ENCODE measurements at places on chromosomes 3 and 15.

DNA sequence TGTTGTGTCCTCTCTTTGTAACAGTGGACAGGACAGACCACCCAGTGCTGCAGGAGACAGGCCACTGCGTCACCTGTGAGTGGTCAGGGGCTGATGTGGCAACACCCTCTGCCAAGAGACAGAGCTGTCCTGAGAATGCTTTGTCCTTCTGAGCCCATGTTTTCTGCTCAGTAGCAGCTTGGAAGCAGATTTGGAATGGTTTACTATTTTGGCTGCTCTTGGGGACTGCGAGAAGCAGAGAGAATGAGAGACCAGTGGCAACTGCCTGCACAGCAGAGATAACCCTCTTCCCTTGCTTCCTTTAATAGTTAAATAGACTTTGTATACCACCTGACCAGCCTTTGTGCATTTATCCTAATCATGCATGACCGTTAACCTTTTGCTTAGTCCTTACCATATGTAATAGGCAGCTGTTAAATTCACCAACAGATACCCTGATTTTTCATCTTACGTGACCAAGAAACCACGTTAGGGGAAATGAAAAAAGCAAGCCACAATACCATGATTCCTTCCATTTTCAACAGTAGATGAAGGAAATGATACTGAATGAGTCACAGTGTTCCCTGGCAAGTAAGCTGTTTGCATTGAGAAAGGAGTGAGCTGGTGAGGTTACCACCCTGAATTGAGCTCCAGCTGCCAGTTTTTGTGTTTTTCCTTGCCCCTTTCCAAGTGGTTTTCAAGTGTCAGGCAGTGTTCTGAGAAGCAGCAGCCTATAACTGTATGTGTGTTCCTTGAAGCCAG lies 35.5 kb downstream of the B3GALNT1 start:
- DNase-seq = no peak

GRCh38 chr3:97829198-97829597 lies 7.4 kb downstream of the CRYBG3 start:
- no peak for DNase-seq

DNA sequence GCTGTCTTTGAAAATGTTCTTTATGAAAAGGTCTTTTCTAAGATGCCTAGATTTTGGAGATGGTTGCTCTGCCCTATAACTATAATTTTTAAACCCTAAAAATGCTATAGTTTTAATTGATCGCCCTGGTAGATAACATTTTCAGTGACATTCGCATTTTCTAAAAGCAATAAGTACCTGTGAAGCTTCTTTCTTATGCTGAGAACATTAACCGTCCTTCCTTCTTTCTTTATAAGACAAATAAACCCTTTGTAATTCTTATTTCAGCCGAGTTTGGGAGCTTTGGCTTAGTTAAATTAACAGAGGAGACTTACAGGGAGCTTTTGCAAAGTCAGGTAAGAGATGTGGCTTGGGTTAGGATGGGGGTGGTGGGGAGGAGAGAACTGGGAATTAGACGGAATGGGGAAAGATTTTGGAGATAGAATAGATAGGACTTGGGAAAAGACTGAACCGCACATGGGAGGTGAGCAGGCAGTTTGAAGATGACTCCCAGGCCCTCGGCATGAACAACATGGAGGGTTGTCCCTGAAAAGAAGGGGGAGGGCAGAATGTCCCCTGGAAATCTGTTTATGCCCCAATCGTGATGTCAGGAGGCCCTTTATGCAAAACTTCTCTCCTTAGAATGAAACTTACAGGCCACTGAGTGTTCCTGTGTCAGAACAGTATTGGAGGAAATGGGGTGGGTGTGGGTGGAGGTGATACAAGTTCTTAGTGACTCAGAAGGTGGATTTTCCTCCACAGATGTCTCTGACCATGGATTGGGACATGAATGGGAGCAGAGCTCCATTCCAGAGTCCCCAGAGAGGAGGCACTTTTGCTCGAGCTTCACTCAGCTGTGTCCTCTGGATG lies 76.2 kb upstream of the LARS2 start:
- no peak for DNase-seq

DNA sequence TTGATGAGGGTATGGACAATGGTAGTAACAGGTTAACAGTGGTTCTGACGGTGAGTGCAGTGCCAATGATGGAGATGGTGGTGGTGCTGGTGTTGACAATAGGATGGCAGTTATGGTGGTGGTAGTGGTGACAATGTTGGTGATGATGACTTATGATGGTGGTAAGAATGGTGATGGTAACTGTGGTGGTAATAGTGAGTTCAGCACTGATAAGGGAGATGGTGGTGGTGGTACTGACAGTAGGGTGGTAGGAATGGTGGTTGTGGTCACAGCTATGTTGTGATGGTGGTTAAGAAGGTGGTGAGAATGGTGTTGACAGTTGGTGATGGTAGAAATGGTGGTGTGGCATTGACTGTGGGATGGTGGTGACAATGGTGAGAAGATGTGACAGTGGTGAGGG lies 13.4 kb upstream of the INSYN1 start:
- no peak for DNase-seq
